ENCODE measurements at places on chromosomes 13 and 19. TPM values are rescaled to one million over a fixed set of nuclear protein-coding genes. Genes with fewer than 3 reads are reported as not detected.

The CGB8 gene
- 4.7 TPM for total RNA-seq

DNA sequence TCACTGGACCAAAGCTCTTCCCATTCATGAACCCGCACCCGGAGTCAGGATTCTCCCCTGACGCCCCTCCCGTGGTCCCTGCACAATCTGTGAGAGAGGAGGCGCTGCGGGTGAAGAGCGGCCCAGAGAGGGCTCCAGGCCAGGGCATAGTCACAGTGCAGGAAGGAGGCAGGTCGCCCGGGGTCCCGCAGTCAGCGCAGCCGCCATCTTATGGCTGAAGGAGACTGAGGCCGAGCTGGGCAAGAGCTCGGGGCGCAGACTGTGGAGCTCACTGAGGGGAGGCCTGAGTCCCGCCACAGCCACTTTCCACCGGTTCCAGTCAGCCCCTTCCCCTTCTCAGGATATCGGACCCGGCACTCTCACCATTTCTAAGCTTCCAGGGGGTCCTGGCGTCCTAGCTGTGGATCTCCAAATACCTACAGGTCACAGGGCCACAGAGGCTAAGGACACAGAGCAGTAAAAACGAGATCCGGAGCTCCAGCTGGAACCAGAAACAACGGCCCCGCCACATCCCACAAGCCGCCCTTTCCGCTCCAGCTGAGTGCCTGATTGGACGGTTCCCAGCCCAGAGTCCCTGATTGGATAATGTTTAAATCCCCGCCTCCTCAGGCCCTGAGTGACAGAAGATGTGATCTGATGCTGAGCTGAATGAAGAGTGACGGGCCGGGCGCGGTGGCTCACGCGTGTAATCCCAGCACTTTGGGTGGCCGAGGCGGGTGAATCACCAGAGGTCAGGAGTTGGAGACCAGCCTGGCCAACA, at the start of gene ZNF99:
Gene ZNF99 (minus strand): TSS at position 501 of the 760 bp plus-strand sequence. CDS start 135 bp downstream, at position 366.
- DNase-seq, result no peak

DNA sequence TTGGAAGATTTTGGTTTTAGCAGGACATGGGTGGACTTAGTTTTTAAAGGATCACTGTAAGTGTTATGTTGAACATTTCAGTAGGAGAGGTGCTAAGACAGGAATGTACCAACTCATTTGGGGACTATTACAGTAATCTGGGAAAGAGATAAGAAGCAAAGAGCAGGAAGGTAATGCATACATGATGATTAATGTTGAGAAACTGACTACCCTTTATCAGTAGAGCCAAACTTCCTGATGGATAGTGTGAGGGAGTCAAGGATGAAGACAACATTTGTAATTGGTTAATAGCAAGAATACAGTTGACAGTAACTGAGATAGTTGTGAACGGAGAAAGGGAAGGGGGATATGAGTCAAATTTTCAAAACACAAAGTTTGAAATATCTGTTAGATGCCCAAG, 421.9 kb upstream of the PRR20A start:
- DNase-seq, result no peak

DNA sequence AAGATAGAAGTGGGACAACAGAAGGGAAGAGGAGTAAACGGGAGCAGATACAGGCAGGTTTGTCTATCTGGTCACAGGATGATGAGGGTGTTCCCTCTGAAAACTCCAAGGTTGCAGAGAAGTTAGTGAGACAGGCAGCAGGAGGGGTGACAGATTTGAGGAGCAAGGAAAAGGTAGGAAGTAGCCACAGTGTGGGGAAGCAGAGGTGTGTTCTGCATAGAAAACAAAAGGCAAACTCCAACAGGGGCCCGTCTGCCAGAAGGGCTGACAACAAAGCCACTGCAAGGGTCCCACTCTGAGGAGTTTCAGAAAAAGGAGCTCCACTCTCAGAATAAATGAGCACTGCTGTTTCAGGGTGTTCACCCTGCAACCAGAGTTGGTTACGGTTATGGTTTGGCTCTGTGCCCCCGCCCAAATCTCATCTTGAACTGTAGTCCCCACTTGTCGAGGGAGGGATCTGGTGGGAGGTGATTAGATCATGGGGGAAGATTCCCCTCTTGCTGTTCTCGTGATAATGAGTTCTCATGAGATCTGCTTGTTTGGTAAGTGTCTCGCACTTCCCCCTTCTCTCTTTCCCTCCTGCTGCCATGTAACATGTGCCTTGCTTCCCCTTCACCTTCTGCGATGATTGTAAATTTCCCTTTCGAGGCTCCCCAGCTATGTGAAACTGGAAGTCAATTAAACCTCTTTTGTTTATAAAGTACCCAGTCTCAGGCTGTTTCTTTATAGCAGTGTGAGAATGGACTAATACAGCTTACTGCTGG, 32.1 kb downstream of the SMAD9 start:
- DNase-seq, result no peak

DNA sequence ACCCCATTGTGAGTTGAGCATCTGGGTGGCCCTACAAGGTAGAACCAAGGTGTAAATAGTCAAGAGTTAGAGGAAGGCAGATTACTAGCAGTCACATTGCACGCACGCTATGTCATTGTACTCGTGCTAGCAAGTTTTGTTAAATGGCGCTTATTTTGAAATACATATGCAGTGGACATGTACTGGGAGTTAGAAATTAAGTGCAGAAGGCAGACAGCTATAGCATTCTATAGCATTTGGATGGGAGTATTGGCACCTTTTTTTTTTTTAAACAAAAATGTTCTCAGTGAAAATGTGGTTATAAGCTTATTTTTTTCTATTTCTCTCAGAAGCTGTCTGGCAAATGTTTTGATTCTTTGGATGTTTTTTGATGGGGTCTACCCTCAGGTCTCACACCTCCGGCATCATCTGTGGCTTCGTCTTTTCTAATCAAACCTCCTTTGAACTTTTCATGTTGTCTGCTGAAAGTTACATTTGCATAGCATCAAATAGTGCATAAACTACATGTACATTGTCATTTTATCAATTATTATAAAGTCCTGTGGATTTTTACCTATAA, 68.1 kb downstream of the ARHGEF7 start:
- no peak for DNase-seq

GRCh38 chr19:33227242-33227650, 1.6 kb upstream of the SLC7A10 start:
- no peak for DNase-seq

GRCh38 chr19:5961969-5962945, 15.7 kb downstream of the RANBP3 start:
- DNase-seq, result peak; percentile 56

All from A172 (cell line).